ENCODE measurements at places on chromosomes 6 and 20.

- DNase-seq: no peak
Observed at GRCh38 chr6:108161724-108162282, 4.0 kb upstream of the NR2E1 start.

DNA sequence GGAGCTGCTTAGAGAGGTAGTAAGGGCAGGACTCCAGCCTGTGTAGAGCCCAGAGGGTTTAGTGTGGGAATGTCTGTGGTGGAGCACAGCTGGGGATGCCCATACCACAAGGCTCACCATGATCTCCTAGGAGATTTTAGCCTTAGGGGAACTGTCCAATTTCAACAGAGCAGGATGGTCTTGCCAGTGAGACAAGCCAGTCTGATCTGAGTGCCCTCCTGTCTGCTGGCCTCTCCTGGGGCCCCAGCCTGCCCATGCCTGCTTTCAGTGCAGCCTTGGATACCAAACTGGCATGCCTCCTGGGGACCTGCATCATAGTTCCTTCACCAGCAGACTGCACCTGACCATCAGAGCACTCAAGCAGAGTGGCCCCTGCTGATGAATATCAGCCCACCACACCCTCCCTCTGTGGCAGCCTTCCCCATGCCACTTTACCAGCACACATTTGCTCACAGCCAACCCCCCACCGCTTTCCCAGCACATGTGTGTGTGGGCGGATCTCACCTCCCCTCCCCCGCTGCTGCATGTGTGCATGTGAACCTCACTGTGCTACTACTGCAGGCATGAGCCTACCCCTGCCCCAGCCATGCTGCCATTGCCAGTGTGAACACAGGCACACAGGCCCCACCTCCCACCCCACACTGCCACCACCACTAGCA, 7.9 kb upstream of the TREM1 start:
- DNase-seq: no peak

DNA sequence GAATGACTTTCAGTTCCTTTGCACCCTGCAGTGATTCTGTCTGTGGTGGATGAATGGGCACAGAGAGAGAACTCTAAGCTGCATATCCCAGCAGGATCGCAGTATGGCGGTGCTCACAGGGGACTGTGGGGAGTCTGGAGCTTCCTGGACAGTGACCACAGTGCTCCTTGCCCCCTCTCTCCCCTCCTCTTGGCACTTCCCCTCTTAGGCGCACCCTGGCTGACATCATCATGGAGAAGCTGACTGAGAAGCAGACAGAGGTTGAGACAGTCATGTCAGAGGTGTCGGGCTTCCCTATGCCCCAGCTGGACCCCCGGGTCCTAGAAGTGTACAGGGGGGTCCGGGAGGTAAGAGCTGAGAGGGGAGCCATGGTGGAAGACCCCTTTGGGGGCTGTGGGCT, 8.6 kb downstream of the BYSL start:
- DNase-seq: no peak

- no peak for DNase-seq
Observed at GRCh38 chr6:81771097-81771496, 18.6 kb upstream of the TENT5A start.

GRCh38 chr20:50399917-50400704, 110.1 kb upstream of the PTPN1 start:
- no peak for DNase-seq

DNA sequence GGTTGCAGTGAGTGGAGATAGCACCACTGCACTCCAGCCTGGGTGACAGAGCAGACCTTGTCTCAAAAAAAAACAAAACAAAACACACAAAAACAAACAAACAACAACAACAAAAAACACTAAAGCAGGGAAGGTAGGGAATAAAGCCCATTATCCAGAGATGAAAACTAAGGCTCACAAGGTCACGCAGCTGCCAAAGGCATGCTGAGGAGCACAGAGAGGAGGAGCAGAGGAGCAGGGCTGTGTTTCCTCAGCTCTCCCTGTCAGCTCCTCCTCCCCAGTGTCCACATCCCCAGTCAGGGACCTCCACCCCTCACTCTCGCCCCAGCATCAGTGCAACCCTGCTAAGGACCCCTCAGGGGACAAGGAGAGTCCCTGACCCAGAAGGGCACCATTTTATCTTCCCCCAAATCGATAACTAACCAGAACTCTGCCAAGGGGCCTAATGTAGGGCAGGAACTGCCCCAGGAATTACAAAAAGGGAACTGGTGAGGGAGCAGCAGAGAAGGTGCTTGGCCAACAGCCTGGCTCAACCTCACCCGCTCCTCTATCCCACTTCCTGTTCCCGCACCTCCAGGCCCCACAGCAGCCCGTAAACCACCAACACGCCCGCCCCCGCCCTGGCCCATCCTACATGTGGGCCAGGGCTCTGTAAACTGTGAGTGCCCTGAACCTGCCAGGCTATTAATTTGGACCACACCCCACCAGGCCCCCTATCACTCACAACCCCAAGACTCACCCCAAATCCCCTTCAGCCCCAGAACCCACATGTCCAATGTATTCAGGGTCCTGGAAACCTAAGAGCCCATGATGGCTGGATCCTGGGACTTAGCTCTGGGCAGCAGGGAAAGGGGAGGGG, 9.0 kb downstream of the TEAD3 start:
- DNase-seq: no peak

GRCh38 chr6:146341493-146342230, 202.0 kb upstream of the RAB32 start:
- DNase-seq: no peak

GRCh38 chr20:36018208-36018988, 50.0 kb downstream of the CNBD2 start:
- no peak for DNase-seq

GRCh38 chr6:4021854-4022695, 56.9 kb downstream of the FAM217A start:
- DNase-seq: no peak

DNA sequence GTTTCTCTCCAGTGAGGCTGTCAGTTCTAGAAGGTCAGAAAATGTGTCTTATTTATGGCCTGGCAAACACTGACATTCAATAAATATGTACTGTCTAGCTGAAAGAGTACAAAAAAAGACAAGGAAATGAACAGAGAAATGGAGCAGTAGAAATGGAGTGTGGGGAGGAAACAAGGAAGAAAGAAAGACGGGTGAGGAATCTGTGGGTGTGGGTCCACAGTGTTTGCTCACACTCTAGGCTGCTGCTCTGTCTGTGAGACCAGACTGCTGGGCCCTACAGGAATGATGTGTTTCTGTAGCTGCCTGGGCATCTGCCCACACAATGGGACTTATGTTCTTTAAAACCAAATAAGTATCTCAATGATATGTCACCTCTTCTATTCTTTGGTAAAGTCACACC, 114.2 kb downstream of the MOXD1 start:
- no peak for DNase-seq

- peak; percentile 21 for DNase-seq
Observed at GRCh38 chr6:142030115-142030619, 102.6 kb upstream of the GJE1 start.

DNA sequence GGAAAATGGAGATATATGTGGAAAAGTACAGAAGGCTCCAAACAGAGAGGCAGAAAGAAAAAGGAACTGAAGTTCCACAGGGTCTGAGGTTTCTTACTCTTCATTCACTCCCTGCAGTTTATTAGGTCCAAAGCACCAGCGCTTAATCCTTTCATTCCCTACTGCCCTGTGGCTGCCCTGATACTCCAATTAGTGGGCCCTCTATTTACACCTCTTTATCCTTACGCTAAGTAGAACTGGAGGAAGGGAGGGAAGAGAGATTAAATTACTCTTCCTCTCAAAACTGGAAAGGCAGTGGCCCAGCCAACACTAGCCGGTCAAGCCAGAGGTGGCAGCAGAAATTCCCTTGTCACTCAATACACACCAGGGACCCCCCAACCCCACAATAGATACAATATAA, 20.4 kb downstream of the TRERF1 start:
- no peak for DNase-seq

GRCh38 chr6:53335224-53335994, 13.3 kb downstream of the ELOVL5 start:
- no peak for DNase-seq

DNA sequence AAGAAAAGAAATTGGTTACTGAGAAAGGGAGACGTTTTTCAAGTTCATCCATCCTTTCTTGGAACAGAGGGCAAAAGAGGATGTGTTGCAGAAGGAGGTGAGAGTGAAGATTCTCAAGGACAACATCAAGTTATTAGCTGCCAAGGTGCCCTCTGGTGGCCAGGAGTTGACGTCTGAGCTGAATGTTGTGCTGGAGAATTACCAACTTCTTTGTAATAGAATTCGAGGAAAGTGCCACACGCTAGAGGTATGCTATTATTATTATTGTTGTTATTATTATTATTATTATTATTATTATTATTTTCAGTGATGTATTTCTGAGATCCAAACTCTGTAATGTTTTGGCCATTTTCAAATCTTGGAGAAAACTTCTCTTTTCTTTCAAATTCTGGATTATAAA, 197.0 kb downstream of the UTRN start:
- peak; percentile 88 for DNase-seq

DNA sequence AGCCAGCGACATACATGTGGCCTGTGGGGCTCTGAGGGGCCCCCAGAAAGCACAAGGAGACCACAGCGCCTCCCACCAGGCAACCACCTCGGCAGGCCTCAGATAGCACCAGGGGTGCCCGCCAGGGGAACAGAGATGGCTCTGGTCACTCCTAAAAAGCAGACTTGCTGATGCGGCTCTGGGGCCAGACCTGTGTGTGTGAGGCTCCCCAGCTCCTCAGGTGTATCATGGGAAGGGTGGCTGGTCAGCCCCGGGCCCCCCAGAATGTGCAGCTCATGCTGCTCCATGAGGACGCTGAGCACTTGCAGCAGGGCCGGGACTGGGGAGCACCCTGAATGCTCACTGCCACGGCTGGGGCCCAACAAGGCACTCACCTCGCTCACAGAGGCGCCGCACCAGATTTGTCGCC, 60.2 kb downstream of the PYGB start:
- no peak for DNase-seq

- DNase-seq: no peak
Observed at GRCh38 chr6:105058846-105059245, 101.9 kb downstream of the LIN28B start.

DNA sequence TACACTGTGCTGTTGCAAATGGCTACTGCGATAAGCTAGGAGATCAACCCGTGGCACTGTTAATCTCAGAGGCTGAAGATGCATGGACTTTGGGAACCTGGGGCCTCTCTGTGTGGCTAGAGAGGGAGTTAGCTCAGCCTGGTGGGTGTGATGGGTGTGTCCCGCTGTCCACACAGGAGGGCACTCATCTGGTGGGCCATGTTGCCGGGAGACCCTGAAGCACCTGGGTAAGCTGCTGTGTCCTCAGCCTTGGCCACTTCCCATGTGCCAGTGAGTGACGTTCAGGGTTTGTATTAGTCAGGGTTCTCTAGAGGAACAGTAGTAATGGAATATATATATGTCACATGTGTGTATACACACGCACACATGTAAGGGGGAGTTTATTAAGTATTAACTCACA, 132.7 kb downstream of the ERMARD start:
- DNase-seq: no peak

Measured in eye (tissue), 1 donor.